ENCODE measurements at places on chromosomes 1 and 21.

GRCh38 chr1:226871636-226872327, 1.4 kb downstream of the PSEN2 start:
- no peak for DNase-seq

DNA sequence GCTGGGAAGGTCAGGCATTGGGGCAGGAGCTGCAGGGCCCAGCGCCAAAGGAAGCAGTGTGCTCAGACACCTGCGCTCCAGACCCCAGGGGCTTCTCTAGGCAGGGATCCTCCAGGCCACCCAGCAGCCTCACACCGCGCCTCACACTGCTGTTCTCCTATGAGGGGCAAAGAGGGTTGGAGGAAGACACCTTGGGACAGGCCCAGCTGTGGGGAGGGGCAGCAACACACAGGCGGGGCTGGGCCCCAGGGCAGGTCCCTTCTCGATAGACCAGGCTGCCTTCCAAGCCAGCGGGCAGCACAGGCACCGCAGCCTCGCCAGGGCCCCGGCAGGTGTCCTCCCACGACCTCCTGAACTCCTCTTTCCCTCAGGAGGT, 20.7 kb upstream of the PRSS38 start:
- no peak for DNase-seq

DNA sequence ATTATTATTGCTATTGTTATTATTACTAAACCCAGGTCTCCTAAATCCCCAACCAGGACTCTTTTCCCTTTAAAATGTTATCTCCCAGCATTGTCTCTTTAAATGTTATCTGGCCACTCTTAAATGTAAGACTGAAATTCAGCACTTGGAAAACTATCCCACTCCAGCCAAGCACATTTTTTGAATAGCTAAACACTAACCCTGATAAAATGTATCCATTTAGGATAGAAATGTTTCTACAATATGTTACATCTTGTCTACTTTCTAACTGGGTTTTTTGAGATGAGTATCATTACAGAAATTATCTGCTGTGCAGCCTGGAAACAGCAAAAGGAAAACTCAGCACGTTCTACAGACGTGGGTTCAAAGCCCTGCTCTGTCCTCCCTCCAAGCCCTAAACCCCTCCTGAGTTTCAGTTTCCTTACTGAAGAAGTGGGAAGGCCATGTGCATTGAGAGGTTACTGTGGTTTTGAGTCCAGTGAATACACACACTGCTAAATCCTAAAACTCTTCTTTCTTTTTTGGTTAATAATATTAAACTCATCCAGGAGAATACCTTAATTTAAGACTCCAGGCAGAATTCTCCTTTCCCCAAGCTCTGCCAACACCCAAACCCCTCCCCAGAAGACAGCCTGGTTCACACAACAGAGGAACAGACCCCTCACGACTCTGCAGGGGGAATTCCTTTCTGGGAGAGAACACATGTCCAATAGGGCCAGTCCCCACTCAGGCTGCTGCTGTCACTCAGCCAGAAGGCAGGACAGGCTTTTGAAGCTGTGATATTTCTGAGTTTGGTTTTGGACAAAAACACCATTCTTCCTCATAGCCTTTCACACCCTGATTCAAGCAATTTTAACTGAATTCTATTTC, 41.9 kb downstream of the HIVEP3 start:
- no peak for DNase-seq

- no peak for DNase-seq
These were observed 96.9 kb downstream of the ZNF644 start for GRCh38 chr1:90924982-90925381.

DNA sequence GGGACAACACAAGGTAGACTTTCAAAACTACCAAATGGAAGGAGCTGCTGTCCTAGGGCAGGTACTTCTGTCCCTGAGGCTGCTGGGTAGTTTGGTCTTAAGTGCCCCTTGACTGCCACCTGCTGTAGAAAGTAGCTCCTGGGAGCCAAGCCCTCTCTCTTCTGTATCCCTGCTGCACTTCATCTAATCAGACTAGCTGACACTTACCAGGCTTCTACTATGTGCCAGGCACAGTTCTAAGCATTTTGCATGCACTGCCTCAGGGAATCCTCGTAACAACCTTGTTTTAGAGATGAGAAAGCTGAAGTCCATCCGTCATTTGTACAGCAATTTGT, 15.9 kb upstream of the SRSF4 start:
- no peak for DNase-seq

- no peak for DNase-seq
These were observed 356.0 kb downstream of the KCNH1 start for GRCh38 chr1:210777914-210778313.

GRCh38 chr1:36919491-36920145, 114.7 kb downstream of the GRIK3 start:
- no peak for DNase-seq

DNA sequence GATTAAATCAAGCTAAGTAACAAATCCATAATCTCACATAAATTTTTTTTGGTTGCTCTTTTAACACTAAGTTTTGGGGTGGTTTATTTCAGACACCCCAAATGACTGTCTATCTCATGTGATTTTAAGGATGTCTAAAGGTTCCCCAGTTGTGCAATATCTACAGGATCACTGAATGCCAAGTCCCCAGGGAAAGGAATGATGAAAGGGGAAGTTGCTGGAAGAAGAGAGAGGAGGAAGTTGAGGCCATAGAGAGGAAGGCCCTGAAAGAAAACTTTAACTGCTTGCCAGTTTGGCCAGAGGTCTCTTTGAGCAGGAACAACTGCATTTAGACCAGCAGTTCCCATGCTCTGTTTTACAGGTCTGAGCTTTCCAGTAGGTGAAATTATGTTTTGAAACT, 27.5 kb upstream of the SLC19A2 start:
- no peak for DNase-seq

DNA sequence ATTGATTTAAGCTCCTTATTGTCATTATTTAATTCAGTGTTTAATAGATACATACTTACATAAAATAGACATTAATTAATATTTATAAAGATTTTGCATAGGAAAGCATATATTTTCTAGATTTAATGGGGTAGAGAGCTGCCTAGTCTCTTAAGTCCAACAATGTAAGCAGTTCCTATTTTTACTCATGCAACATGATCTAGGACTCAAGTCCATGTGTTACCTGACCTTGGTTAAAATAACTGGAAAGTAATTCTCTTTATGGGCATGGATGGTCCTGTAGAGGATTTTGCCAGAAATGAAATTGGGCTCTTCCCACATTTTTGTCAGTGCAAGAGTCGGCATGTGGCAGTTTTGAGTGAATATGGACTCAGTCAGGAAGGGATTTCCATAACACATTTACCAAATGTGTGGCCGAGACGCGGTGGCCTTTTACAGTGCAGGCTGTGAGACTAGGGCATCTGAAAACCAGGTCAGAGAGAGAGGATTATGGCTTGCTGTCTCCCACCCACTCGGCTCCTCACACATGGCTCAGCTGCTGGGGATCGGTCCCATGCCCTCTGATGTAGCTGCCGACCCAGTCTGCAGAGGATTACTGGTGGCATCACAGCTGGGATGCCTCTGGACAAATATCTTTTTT, 6.2 kb upstream of the KIF1B start:
- no peak for DNase-seq

DNA sequence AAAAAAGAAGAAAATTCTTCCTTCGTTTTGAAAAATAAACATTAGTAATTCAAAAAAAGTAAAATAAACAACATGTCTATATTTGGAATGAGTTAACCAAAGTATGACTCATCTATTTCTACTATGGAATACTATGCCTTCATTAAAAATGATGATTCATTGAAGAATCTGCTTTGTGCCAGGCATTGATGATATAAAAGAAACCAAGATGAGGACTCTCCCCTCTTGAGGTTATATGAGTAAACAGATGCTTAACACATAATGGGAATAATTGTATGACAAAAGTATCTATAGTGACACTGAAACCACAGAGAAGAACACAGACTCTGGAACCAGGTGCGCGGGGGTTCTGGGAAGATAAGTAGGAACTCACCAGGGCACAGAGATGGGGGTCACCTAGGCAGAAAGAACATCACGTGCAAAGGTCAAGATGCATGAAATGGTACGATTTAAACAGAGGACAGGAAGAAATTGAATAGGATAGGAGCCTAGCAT, 18.8 kb downstream of the ELF3 start:
- no peak for DNase-seq

GRCh38 chr1:40777224-40777970, 6.2 kb upstream of the KCNQ4 start:
- DNase-seq: no peak

GRCh38 chr1:28190996-28191645, 14.6 kb upstream of the PTAFR start:
- DNase-seq: no peak

GRCh38 chr1:41340655-41341364, 20.4 kb upstream of the FOXO6 start:
- DNase-seq: no peak

- no peak for DNase-seq
These were observed 103.2 kb upstream of the OLFM3 start for GRCh38 chr1:102099916-102100315.

GRCh38 chr1:66374561-66375111, 159.3 kb upstream of the SGIP1 start:
- DNase-seq: no peak

DNA sequence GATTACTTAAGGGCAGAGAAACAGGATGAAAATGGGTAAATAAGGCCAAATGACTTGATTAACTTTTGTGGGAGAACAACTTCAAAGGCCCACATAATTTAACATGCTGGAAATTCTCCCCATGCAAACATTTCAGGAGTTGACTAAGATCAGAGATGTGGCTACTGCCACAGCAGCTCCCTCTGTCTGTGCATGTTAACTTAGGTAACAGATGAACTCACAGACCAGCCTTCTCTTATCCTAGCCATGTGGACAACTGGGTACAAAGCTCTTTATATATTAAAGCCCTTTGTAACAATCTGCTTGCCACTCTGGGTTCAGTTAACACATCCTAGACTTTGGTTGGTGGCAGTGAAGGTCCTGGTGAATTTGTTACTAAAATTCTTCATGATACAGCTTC, 33.2 kb downstream of the BEND5 start:
- no peak for DNase-seq

- DNase-seq: no peak
These were observed 114.5 kb upstream of the KCNK2 start for GRCh38 chr1:214967865-214968575.

- no peak for DNase-seq
These were observed 7.0 kb downstream of the BCAS2 start for GRCh38 chr1:114574365-114574764.

DNA sequence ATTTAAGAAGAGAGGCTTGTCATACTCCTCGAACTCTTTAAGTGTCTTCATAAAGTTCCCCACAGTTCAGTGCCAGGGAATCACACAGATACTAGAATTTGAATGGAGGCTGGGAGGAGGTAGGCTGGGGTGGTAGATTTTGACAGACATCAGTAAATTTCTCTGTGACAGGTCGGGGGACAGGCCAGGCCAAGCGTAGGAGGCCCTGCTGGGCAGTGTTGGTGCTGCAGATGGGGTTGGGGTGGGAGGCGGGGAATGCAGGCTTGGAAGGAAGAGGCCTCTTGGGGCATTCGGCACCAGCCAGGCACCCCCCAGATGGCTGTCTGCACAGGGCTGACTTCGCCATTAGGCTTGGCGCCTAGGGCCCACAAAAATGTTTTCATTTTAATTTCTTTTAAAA, 84.0 kb downstream of the MAN1C1 start:
- no peak for DNase-seq

DNA sequence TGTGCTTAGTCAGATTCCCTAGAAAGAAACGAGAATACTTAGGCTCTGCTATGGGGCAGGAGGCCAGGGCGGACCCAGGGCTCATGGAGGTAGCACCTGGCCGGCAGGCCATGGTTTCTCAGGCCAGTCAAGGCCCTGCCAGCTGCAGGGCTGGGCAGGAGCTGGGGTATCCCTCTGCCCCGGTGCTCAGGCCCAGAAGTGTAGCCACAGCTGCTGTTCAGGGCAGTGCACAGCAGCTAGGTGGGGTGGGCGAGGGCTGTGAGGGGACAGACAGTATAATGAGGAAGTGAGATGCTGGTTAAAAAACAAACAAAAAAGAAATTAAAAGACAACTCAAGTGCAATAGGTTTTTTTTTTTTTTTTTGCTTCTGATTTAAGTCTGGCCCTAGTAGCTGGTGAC, 34.0 kb upstream of the EDN2 start:
- DNase-seq: no peak

- no peak for DNase-seq
These were observed 14.6 kb downstream of the SLC35E2B start for GRCh38 chr1:1677718-1678580.

DNA sequence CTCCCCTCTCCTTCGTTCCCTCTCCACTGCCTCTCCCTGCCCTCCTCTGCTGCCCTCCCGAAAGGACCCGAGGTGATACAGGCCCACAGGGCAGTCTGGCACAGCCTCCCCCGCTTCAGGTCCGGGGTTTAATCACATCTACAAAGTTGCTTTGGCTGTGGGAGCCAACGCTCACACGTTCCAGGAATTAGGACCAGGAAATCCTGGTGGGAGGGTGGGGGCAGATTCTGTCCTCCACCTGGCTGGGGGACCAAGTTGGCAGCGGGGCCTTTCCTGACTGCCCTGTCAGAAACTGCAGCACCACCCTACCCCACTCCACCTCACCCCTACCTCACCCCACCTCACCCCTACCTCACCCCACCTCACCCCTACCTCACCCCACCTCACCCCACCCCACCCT, 95.1 kb downstream of the WDR4 start:
- no peak for DNase-seq

- DNase-seq: no peak
These were observed 36.5 kb downstream of the NCF2 start for GRCh38 chr1:183553764-183554163.

- DNase-seq: no peak
These were observed 1.8 kb downstream of the ZNF362 start for GRCh38 chr1:33257772-33258712.

DNA sequence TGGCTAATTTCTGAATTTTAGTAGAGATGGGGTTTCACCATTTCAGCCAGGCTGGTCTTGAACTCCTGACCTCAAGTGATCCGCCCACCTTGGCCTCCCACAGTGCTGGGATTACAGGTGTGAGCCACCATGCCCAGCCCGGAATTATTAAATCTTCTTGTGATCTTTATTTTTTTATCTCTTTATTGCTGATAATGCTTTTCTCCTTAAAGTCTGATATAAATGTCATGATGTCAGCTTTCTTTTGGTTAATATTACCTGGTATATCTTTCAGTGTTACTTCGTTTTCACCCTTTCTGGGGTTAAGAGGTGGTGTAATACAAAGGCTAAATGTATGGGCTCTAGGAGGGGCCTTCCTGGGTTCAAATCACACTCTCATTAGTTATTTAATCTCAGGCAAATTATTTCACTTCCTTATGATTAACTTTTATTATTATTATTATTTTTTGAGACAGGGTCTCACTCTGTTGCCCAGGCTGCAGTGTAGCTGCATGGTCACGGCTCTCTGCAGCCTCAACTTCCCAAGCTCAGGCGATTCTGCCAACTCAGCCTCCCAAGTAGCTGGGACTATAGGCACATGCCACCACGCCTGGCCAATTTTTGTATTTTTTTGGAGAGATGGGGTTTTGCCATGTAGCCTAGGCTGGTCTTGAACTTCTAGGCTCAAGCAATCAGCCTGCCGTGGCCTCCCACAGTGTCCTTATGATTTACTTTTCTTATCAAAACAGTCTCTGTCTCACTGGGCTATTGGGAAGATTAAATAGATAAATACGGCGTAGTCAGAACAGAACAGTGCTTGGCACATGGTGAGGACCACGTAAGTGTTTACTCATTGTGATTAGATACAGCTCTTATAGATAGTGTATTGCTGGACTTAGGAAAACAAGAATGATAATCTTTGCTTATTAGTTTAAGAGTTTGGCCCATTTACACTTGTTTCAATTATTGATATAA, 216.5 kb downstream of the URB2 start:
- no peak for DNase-seq

All from NCI-H1048 (cell line).